ENCODE measurements at places on chromosomes 12 and 14. TPM values are rescaled to one million over a fixed set of nuclear protein-coding genes. Genes with fewer than 3 reads are reported as not detected.

ARHGEF25 gene
- total RNA-seq: 24.5 TPM

DNA sequence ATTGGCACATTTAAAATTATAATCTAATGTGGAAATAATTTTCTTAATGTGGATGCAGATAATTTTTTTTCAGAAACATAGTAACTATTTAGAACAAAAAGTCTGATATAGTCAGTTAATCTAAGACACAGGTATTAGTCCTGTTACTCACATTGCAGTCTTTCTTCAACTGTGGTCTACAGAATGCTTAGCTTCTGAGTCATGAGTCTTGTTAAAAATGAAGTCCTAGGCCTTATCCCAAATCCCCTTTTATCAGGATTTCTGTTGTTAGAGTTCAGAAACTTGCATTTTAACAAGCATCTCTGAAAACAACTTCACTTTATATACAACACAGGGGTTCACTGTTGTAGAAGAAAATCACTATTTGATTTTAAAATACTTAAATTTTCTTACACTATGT lies 112.2 kb downstream of the SLC16A7 start:
- DNase-seq: peak; percentile 84

NYNRIN gene
- 32.0 TPM for total RNA-seq

DNA sequence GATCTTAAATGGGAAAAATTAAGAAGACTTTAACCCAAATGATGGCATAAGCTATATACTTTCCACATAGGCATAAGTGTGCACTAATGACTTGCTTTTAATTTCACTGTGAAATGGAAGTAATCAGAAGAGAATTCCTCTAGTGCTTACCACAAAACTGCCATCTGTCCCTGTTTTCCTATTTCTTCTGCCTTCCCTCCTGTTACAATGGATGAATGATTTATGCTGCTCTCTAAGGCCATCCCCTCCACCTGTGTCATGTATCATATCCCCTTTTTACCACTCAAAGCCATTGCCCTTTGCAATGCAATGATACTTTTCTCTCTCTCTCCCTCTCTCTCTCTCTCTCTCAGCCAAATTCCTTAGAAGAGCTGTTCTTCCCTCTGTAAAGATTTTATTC lies 109.1 kb downstream of the C12orf50 start:
- DNase-seq: no peak

NFE2 gene
- total RNA-seq: 0.29 TPM

GRCh38 chr12:130919086-130919485 lies 34.6 kb upstream of the ADGRD1 start:
- no peak for DNase-seq

DNA sequence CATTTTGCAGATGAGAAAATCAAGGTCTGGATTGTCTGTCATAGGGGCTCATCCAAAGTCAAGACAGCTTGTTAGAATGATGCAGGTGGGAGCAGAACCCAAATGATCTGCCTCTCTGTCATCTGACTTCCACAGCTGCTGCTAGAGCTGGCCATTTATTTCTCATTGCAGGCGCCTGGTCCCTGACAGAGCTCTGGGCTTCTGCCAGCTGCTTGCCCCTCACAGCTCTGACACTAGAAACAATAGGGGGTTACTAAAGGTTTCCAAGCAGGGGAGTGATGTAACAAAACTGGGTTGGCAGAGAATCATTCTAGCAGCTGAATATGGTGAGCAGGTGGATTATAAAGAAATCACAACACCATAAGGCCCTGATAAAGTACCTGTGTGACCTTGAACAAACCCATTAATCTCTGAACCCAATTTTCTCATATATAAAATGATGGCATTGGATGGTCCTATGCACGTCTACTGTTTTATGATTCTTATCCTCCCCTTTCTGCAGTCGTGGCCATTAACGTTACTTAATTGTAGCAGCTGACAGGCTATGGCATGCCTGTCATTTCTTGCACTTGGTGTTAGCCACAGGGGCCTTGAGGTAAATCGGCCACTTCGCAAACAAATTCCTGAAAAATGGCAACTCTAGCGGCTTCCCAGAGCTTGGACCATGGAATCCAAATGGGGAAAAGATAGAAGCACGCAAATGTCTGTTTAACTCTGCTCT lies 134.6 kb downstream of the RMST start:
- no peak for DNase-seq

FLRT2 gene
- total RNA-seq: 171 TPM

MLXIP gene
- total RNA-seq: 62.5 TPM

GRCh38 chr12:26833743-26834490 lies 923 bp upstream of the ITPR2 start:
- no peak for DNase-seq

DNA sequence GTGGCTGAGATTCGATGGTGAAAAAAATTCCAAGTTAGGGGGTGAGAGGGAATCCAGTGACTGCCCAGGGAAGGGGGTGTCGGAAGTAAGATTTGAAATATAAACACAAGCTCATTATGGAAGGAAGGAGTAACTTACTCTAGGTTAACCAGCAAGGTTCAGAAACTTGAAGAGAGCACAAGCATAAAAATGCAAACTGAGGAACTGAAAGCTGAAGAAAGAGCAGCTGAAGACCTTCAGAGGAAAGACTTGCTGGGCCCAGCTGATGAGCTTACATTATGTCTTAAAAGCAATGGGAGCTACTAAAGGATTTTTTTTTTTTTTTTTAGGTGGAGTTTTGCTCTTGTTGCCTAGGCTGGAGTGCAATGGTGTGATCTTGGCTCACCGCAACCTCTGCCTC lies 189.7 kb upstream of the GRIN2B start:
- no peak for DNase-seq

DNA sequence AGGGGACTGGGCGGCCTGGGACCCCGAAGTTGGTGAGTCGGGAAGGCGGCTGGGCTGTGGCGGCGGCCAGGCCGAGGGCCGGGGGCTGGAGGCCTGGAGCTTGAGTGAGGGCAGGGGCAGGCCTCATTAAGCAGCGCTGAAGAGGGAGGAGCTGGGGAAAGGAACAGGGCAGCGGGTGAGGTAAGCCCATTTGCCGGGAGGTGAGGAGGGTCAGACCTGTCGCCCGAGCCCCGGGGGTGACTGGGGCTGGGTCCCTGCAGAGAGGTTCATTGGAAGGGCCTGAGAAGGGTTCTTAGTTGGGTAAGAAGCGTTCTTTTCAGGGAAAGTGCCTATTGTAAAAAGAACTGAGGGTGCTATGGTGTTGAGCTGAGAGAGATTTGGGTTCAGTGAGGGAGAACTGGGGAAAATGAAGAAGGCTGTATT lies 441 bp downstream of the RAB5B start:
- peak; percentile 44 for DNase-seq

DNA sequence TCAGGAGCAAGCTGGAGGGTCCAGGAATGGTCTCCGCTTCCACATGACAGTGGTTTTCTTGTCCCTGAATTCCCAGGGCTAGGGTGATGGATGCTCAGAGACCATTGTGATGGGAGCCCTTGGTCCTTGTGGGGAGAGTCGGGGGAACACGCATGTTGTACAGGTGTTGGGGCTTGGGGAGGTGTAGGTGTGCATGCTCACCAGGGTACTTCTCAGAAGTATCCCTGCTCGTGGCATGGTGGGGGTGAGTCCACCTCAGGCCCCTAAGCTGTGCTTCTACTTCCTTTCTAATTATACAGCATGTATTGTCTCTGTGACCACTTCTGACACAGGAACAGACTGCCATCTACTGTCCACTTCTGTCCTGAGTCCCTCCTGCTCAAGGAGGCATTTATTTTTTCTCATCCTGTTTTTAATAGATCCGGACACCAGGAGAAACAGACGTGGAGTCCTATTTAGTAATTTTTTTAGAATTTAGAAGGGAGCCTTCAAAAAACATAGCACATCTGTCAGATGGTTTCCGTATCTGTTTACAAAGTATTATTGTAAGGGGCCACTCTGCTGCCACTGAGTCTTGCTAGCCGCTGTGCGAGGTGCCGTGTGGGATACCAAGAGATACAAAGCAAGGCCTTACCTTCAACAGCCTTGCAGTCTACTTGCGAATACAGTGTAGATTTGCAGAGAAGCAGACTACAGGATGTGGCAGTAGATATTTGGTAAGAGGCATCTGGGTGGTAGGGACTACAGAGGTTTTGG lies 10.5 kb downstream of the NTF3 start:
- DNase-seq: peak; percentile 39

GRCh38 chr14:23896609-23897153 lies 56.9 kb upstream of the DHRS4 start:
- DNase-seq: no peak

GRCh38 chr12:128445415-128446127 lies 178.6 kb downstream of the TMEM132C start:
- no peak for DNase-seq

- DNase-seq: no peak
Measured at GRCh38 chr14:48618057-48618456, 942.7 kb upstream of the MDGA2 start.

DNA sequence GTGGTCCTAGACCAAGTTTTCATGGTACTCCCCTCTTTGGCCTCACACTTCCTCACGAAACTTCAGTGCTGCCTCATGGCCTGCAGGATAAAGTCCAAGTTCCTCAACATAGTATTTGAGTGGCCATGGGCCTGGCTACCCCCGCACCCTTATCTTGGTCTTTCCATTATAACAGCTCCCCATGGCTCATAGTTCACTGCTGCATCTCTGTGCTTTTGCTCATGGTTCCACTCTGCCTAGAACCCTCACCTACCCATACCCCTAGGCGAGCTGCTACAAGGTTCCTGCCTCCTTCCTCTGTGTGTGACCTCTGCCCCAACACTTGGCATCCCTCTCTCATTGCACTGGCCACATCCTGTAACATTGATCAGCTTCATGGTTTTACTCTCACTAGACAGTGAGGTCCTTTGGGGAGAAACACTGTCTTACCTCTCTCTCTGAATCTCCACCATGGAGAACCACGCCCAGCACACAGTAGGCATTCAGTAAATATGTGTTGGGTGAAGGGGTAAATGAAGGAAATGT lies 158.9 kb downstream of the GPR65 start:
- DNase-seq: no peak

DNA sequence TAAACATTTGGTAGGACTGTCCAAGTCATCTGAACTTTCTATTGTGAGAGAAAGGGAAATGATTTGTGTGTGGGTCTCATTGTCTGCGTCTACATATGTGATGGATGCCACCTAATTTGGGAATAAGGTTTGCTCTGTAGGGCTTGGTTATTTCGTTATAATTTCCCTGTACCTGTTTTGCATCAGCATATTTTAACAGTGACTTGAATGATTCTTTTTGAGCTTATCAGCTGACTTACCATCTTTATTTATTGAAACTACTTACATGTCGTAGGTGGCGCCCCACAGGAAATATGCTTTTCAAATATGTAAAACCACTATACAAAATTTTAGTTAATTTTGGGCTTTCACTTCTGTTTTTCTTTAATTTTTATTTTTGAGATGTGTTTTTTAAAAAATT lies 56.5 kb upstream of the BCAT1 start:
- DNase-seq: no peak

DNA sequence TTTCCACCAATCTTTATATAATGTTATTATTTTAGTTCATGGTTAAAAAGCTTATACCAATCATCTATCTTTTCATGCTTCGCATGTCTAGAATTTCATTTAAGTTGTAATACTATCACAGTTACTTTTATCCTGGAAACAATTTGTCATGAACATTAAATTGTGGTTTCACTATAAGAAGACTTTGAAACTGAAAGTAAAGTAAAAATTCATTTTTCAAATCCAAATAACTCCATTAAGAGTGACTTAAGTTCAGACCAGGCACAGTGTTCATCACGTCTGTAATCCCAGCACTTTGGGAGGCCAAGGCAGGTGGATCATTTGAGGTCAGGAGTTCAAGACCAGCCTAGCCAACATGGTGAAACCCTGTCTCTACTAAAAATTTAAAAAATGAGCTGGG lies 12.4 kb downstream of the ESR2 start:
- no peak for DNase-seq

ENDOU gene
- not detected for total RNA-seq

CARMIL3 gene
- 0.34 TPM for total RNA-seq

GRCh38 chr14:35931346-35931745 lies 105.2 kb downstream of the BRMS1L start:
- no peak for DNase-seq
